Activated CD4-positive, alpha-beta T cell treated with anti-CD3 and anti-CD28 coated beads for 36 hours (primary cell): ENCODE measurements at places on chromosomes 6 and 20. TPM values are rescaled to one million over a fixed set of nuclear protein-coding genes. Genes with fewer than 3 reads are reported as not detected.

FKBP1C gene
- total RNA-seq, result 2.0 TPM

EMILIN3 gene
- total RNA-seq, result 0.05 TPM

CPNE5 gene
- total RNA-seq, result 1.1 TPM

SLC17A2 gene
- not detected for total RNA-seq

PROCR gene
- 0.87 TPM for total RNA-seq

ELOVL4 gene
- 1.6 TPM for total RNA-seq

PDE7B gene
- 1.1 TPM for total RNA-seq

MICB gene
- 19.6 TPM for total RNA-seq

LHFPL5 gene
- total RNA-seq, result not detected

SUPT3H gene
- total RNA-seq, result 15.5 TPM

NEDD9 gene
- 23.6 TPM for total RNA-seq

- DNase-seq, result no peak
Observed at GRCh38 chr6:1703091-1703855, 93.6 kb downstream of the FOXC1 start.

DNA sequence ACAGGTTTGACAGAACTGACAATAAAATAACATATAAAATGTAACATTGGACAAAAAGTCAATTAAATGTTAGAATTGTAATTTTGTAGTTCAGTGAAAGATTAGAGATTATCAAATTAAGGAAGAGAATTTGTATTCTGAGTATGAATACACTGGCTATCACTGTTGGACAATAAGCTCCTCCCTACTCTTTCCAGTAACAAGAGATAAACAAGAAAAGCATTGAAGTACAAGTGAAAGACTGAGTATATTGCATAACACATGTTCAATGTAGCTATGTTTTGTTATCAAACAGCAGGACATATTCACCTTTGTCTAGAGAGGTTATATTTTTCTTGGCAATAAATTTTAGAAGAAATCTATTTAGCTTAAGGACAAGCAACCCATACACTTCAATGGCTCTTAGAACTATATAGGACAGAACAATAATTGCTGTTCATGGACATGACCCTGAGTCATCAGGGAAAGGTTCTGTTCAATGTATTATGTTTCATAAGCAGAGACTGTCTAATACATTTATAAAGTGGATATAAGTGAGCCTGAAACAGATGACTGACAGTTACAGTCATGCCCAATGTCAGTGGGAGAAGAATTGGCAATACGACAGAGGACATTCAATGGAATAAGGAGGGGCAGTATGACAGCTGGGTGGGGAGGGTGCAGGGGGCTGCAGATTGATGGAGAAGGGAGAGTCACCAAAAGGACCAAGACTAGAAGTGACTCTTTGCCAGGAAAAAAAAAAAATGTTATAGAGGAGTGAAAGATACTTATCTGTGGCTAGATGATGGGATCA, 520.4 kb downstream of the FRK start:
- DNase-seq, result no peak

DNA sequence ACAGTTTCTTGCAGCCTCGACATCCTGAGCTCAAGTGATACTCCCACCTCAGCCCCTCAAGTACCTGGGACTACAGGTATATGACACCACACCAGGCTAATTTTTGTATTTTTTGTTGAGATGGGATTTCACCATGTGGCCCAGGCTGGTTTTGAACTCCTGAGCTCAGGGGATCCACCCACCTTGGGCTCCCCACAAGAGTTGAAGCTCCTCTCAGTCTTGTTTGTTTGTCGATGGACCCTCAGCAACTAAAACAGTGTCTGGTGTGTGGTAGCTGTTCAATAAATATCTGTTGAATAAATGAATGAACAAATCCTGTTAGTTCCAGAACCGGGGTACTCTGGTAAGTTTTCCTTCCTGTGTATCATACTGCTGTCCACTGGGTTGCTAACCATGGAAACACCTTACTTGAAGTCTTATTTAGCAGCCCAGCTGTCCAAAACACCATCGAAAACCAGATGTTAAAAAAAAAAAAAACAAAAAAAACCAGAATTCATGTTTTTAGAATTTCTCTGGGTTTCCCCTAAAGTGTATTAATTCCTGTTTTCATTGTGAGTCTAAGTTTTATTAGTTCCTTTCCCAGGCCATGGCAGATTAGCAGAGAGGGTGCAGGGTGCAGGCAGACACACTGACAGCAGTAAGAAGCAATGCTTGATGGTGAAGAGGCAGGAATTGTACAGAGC, 7.8 kb upstream of the EZR start:
- no peak for DNase-seq

- DNase-seq, result no peak
Observed at GRCh38 chr20:14865169-14865568, 527.8 kb upstream of the FLRT3 start.

DNA sequence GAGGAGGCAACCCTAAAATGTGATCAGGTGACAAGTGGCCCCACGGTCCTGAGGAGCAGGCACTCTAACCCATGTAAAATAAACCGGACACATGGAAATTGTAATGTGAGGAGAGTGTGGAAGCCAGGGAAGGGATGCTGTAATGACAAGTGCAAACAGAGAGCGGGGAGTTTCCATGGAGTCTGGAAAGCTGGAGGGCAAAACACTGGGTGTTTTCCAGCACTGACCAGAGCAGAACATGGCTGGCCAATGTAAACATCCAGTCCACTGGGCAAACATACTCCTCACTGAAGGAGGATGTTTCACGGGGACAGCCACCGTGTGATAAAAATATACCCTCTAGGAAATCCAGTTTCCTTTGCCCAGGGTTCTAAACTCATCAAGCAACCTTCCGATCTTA, 219.0 kb upstream of the JARID2 start:
- no peak for DNase-seq

GRCh38 chr20:34018166-34018565, 24.5 kb downstream of the RALY start:
- no peak for DNase-seq

- peak; percentile 47 for DNase-seq
Observed at GRCh38 chr6:149445095-149445466, 39.7 kb downstream of the ZC3H12D start.

- DNase-seq, result no peak
Observed at GRCh38 chr6:9943026-9943425, 471.8 kb downstream of the TFAP2A start.

GRCh38 chr6:7050872-7051779, 56.6 kb upstream of the RREB1 start:
- DNase-seq, result peak; percentile 43

DNA sequence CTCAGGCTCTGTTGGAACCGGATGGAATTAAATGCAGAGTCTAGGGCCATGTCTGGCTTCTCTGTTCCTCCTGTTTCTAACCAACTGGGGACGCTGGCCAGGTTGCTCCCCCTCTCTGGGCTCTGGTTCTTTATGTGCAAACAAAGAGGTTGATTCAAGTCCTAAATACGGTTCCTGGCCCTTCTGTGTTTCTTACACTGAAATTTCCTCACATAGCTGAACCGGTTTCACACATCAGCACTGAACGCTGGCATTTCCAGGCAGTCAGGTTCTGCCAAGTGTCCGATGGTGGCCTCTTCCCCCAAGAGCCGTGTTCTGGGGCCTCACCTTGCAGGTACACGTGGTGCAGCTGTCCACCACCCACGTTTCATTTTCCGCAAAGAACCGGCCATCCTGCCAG, 13.5 kb downstream of the THBS2 start:
- no peak for DNase-seq

GRCh38 chr6:123967905-123968304, 164.2 kb downstream of the NKAIN2 start:
- no peak for DNase-seq

DNA sequence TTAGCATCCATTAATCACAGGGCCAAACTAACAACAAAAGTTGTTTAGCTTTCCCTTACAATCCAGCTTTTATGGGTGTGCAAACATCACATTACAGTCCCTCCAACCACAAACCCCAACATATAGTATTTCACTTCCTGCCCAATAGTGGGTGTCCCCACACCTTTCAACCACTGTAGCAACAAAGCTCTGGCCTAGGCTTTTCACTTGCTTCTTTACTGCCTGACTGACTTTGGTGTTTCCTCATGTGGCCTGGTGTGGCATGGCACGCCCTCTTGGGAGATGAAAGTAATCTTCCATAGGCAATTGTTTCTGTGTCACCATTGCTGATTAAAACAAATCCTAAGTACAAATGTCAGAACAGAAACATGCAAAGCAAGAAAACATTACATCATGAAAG, 46.3 kb downstream of the MCM8 start:
- DNase-seq, result peak; percentile 66

DNA sequence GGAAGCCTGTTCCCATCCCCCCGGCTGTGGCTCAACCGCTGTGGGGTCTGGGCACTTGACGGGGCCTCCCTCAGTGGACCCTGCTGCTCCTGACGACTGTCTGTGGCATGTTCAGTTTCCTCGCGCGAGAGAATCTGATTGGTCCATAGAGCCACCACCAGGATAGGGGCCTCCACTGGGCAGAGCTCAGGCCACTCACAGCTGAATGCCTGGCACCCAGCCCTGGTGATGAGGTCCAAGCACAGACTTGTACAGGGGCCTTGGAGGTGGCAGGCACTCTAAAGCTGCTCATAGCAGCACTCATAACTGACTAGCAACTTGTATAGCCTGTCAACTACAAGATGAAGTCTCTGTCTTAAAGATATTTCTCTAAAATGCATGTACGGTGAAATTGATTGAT, 368.1 kb downstream of the NRN1 start:
- DNase-seq, result no peak

DNA sequence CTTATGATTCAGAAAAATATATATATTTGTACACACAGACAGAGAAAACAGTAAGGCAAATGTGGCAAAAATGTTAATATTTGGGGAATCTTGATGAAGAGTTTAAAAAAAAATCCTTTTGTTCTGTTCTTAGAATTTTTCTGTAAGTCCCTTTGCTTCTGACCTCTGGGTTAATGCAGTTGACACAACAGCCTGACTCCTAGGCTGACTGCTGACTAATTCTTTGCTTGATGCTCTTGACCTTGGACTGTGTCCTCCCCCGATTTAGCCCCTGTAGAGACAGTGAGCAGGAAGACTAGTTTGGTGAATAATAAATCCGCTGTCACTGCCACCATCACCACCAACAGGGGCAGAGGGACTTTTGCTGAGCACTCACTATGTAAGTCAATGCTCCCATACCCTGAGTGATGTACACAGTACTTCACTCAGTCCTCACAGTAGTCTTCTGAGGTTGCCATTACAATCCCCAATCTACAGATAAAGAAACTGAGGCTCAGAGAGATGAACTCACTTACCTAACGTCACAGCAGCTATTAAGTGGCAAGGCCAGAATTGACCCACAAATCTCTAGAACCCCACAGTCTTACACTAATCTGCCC, 71.7 kb downstream of the SNX5 start:
- DNase-seq, result no peak

DNA sequence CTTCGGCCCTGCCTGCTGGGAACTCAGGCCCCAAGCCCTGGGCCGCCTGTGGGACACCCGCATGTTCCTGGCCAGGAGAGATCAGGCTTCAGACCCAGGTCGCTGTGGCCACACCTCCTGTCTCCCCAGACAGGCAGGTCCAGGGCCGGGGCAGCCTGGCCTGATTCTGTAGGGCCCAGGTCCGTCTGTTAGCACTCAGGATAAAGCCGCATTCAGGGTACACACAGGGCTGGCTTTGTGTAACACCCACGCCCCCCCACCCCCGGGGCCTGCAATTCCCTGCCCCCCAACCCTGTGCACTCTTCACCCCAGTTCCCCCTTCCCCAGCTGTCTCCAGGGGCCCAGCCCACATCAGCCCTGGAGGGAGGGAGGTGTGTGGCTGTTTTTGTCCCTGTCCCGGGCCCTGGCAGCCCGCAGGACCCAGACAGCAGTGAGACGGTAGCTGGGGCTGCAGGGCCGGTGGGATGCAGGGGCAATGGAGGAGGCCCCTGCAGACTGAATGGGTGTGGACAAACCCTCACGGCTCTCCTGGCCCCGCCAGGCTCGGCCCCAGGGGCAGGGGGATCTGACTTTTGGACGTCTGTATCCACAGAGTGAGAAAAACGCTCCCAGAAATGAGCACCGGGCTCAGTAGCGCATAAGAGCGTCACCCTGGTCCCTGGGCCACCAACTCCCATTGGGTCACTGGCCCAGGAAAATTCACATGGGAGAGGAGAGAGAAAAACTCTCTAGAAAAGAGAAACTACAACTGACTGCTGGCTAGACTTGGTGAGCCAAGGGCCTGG, 42.4 kb upstream of the ZBP1 start:
- peak; percentile 0 for DNase-seq

- DNase-seq, result no peak
Observed at GRCh38 chr6:10391299-10391630, 23.6 kb downstream of the TFAP2A start.

DNA sequence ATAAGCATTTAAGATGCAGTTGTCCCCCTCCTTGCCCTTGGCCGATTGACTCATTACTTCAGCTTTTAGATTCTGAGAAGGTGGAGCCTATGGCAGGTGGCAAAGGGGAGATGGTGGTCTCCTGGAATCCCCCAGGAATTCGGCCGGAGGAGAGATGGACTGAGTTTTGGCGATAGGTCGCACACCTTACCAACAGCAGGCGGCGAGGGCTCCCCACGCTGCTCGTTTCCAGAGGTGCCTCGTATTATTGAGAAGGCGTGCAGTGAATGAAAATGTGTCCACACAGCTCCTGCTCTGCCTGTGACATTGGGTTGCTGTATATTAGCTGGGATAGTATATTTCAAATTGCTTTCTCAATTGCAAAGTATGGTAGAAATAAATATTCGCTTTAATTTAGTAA, 224.5 kb downstream of the ARID1B start:
- DNase-seq, result no peak

DNA sequence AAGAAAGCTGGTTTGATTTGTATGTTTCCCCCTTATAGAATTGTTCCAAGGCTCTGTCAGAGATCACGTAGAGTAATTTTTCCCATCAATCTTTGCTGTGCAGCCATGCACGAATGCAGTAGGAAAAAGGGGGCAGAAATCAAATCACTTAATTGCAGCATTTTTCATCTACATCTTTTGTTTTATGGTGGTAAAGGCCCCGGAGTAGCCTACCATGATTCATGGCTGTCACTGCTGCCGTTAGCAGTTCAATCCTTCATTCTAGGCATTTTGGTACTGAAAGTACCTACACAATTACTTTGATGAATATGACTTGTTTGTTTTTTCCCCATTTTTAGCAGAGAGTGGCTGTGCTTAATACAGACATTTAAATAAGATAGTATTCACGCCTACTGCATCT, 631.9 kb upstream of the MMS22L start:
- no peak for DNase-seq

GRCh38 chr6:5464099-5464885, 203.0 kb downstream of the FARS2 start:
- DNase-seq, result no peak

DNA sequence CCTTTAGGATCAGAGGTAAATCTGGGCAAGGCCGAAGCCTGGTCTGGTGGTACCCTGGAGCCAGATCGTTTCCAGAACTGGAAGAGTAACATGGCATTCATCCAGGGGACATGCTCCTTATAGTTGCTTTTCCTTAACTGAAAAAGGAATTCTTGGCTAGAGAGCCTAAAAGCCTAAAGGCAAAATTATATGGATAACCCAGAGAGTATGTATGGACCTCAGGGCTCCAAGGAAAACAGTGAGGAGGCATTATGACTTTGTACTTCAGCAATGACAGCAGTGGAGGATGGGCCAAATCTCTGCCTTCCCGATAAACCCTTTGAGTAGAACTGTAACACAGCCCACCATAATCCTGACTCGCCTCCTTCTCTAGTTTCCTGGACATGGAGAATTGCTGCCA, 29.3 kb downstream of the ARHGAP18 start:
- no peak for DNase-seq
